ENCODE measurements at places on chromosomes 3 and 15.

GRCh38 chr3:178263236-178263916 lies 272.9 kb upstream of the KCNMB2 start:
- no peak for DNase-seq

DNA sequence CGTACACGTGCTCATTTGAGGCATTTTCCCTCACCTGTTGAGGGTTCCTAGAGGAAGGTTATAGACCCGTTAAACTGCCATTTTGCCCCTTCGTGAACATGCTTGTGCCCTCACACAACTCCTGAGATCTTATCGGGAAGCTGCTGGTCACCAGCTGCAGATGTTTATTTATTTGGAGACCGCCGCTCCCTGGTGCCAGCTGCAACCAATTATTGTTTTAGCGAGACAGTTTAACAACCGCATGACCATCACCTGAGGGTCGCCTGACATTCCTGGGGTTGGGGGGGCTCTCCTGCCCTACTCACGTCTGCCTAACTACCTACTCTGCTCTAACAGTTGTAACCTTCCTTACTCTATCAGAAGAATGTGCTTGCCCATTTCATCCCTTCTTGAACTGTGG lies 292.5 kb downstream of the MCTP2 start:
- no peak for DNase-seq

DNA sequence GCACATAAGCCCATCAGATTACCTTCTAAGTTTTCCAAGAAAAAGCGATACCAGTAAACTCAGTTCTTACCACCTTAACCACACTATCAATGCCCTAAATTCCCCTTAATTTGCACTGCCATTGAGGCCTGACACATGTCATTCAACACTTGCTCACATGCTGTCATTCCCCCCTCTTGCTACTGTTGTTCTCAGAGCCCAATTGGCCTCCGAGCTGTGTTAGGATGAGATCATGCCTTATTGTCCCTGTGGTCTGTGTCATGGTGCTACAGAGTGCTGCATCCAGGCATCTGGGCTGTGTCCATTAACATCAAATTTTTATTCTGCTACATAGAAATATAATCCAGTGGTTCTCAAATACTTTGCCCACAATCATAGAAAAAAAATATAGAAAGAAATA lies 213.6 kb downstream of the SSR3 start:
- no peak for DNase-seq

GRCh38 chr3:62833538-62833937 lies 41.7 kb downstream of the CADPS start:
- no peak for DNase-seq

Data from stimulated activated CD8-positive, alpha-beta memory T cell treated with anti-CD3 and anti-CD28 coated beads, Interleukin-2, amount 100 ng/mL, for 48 hours (primary cell).